CD4-positive, alpha-beta T cell treated with Interleukin-10 for 1 hour (primary cell): ENCODE measurements at places on chromosomes 12 and 14.
A peak's percentile ranks its signal among the peaks of the same experiment; 100 is the strongest.

DNA sequence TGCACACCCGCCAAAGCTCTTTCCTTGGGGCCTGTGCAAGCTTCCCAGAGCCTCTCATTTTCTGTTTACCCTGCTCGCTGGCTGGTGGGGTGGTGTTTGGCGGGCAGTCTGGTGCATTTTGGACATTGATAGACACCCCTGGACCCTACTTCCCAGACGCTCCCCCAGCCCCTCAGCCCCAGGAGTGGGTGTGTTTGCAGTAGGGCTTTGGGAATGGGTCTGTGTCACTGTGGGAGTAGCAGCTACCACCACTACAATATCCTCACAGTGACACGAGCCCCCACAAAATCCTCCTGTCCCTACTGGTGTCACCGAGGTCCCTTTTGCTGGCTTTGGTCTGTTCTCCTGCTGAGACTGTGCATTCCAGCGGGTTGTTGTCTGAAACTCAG, 371.3 kb downstream of the TMEM121 start:
- no peak for DNase-seq

DNA sequence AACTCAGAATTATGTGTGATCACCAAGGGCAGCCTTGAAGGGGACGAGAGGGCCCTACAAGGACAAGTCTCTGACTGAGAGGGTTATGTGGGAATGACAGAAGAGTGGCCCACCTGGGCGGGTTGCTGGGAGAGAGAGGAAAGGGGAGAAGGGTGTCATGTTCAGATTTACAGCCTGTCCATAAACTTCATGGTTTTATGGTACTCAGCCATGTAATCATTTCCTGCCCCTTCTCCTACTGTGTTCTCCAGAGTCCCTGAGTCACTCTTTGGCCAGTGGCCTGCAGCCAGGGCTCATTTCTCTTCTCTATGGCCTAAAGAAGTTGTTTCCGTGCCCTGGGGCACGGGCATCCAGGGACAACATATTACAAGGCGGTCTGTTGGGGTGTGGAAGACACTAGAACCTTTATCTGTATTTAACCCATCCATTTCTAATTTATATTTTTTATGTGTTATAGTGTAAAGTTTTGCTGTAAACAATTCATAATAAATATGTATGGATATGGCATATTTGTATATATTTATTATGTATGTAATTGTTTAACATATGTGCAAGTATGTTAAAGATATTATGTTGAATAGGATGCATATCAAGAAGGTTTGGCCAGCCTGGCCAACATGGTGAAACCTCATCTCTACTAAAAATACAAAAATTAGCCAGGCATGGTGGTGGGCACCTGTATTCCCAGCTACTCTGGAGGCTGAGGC, 26.9 kb downstream of the DDX47 start:
- no peak for DNase-seq

DNA sequence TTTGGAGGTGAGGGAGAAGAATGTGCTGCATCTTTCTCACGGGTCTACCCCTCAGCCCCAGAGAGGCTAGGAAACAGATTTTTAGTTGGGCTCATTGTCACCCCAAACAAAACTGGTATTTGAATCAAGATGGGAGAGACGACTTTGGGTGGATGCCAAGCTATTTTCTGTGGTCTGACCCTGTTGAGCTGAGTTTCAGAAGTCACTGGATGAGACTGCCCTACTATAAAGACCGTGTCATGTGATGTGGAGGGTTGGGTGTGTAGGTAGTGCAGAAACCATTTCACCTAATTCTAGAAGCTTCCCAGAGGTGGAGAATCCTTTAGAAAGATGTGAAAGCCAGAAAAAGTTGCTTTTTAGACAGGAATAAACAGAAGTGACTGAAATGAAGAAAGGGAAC, 60.2 kb downstream of the IFT43 start:
- DNase-seq = no peak

DNA sequence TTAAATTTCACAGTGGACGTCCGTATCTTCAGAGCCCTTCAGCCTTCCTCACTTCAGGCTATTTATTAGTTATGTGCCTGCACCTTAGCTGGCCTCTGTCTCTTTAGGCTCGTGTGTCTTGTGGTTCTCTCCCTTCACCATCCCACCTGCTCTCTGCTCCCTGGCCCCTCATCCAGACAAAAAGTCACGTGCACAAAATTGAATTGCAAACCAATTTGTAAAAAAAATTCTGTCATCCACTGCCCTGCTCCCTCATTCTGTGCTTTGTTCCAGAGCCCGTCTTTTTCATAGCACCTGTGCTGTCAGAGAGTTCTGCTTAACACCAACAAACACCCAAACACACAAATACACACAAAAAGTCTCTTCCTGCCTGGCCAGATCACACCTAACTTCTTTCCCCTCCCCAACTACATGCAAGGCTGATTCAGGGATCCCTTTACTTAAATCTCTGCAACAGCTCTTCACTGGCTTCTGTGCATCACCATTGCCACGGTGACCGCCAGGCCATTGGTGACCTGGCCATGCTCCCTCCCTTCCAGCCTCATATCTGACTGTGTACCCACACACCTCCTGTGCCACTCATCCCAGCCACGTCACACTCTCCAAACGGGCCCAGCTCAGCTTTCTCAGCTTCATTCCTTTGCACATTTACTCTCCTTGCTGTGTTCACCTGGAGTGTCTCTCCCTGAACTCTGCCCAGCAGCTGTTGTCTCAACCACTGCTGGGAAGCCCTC, 205.7 kb downstream of the TTC8 start:
- DNase-seq = no peak

DNA sequence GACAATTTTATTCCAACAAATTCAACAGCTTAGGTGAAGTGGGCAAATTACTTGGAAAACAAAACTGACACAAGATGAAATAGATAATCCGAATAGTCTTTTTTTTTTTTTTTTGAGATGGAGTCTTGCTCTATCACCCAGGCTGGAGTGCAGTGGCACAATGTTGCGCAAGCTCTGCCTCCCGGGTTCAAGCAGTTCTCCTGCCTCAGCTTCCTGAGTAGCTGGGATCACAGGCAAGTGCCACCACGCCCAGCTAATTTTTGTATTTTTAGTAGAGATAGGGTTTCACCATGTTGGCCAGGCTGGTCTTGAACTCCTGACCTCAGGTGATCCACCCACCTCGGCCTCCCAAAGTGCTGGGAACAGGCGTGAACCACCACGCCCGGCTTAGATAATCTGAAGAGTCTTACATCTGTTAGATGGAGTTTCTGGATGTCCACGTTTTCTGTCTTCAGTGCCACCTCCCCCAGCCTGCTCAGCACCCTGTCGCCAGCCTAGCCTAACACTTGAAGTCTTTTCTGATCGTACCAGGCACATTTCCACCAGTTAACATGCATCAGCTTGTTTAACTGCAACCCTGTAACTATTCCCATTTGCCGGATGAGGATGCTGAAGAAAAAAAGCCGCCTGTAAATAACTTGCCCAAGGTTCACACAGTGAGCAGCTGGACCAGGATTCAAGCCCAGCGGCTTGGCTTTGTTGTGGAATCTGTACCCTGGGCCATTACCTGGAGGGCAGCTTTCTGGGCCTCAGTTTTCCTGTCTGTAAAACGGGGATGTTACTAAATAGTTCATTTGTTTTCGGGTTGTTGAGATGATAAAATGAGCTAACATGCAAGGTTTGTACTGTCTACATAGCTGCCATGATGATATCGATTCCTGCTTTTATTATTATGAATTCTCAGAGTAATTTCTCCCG, 26.4 kb downstream of the FBRSL1 start:
- DNase-seq = no peak

GRCh38 chr14:92563765-92564285, 50.2 kb downstream of the RIN3 start:
- DNase-seq = no peak

GRCh38 chr14:42806909-42807315, 1200.2 kb downstream of the LRFN5 start:
- no peak for DNase-seq

DNA sequence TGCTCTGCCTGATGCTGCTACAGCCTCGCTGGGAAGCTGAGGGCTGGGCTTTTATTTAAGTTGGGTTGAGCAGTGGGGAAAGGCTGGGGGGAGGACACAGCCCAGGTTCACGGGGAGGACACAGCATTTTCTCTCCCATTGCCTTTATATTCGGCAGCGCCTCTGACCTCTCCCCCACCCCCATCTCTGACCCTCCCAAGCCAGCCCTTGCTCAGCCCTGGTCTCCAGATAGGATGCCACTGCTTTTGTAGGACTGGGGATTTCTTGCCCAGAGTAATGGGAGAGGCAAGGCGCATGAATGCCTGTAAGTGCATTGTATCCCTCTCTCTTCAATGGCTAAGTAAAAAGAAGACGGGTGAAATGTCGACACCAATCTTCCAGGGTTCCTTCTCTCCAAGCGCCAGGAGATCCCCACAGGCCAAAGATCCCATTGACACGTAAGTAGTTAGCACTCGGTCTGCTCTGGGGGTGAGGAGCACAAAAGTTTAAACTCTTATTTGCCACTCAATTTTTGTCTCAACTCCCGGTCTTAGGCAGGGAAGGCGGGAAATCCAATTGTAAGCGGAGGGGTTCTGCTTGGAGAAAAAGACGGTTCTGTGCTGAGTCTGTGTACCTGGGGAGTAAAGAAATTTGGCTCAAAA, 4.6 kb downstream of the HOXC4 start:
- DNase-seq = no peak

DNA sequence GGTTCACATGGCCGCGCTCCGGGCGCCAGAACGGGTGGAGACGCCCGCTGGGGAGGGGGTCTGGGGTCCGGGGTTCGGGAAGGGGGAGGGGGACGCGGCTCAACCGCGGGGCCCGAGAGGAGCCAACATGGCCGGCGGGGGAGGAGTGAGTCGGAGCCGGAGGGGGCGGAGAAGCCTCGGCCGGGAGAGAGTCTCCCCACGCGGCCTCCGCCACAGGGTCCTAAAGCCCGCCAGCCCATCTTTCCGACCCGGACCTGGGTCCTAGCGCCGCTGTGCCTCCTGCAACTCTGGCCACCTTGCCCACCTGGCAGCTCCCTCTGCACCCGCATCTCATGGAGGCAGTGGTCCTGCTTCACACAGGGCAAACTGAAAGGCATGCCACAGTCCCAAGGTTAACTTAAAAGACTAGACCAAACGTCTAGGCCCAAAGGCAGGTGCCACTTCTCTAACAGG, at the start of gene BAZ2A:
TSS of gene BAZ2A (minus strand) at position 147 of the 453 bp plus-strand sequence. CDS start 12,796 bp downstream, outside the sequence.
- peak; percentile 86 for DNase-seq

DNA sequence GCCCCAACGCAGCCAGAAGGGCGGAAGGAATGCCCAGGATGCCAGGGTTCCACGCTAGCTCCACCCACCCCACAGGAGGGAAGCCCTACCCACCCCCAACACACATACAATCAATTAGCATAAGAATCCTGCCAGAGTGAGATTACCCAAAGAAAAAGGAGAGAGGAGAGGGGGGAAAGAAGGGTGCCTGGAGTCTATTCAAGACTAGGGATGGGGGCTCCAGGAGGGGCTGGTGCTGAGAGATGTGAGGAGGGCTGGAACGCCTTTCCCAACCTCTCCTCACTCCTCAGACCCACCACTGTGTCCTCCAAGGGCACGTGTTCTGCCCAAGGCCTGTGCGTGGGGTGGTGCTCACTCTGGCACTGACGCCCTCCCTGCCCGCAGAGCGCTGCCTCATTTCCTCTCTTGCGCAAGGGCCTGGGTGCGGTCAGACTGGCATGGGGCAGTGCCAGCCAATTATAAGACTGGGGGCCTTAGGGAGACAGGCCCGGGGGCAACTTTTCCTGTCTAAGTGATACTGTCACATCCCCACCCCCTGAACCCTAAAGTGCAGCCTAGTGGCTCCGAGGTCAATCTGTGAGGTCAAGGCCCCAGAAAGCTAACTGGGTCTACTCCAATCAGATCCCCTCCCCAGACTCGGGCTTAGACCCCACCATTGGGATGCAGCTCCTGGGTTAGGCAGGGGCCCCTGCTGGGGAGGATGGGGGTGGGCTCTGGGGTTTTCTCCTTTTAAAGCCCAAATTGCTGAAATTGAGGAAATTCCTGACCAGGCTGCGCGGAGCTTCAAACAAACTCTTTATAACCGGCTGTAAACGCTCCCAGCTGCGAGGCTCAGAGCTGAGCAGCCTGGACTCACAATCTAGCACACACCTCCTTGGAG, 10.2 kb upstream of the ITGB7 start:
- DNase-seq = peak; percentile 53

DNA sequence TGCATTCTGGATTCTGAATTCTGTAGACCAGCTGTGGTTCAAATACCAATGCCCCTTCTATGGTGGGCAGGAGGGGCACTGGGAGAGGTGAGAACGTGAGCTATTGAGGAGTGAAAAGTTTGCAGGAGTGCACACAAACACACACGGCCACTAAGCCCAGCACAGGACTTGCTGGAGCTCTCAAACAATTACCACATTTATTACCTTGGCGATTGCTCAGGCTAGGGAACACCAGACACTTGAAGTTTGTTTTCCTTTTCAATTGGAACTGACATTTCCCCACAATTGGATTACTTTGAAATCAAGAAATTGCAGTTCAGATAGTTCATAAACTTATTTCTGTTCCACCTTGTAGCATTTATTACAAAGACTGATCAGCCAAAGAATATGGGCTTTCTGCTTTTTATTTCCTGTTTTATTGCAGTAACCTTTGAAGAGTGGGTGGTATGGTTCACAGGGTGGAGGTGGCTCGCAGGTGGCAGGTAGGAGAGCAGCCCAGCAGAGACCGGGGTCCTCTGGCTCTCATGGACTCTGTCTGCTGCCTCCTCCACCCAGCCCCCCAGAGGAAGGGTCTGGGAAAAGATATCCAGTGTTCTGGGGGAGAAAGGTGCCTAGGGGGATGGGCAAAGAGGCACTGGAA, 429.8 kb upstream of the CCDC196 start:
- DNase-seq = no peak

- DNase-seq = no peak
These were observed 103.1 kb downstream of the HELB start for GRCh38 chr12:66405395-66405794.

- DNase-seq = no peak
These were observed 274.9 kb upstream of the DIO3 start for GRCh38 chr14:101286271-101287018.

GRCh38 chr12:54398995-54399793, 14.7 kb upstream of the ZNF385A start:
- peak; percentile 90 for DNase-seq

DNA sequence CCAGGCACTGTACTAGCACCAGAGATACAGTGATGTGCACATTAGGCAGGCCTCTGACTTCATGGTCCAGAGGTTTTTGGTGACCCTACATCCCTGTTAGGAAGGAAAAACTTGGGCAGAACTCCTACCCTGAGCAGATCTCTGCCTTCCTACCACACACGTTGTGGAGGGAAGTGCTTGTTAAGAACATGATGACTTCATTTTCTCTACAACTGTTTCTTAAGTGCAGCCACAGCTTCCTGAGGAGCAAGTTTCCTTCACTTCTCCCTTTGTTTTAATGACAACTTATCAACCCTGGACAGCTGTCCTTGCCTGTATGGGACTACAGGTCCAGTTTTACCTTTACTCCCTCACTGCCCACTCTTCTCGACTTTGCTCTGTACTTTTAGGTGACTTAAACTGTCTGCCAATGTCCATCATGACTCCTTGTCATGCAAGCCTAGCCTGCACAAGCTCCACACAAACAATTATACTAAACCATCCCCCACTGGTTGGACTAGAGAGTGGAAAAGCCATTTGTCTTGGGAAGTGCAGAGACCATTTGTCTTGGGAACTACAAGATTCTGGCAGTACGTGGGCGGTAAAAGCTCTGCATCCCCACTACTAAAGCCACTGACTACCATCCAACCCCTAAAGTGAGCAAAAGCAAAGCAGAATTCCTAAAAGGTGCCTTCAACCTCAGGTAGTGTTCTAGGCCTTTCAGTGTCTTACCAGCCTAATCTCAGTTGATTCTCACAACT, 359.8 kb downstream of the EGLN3 start:
- DNase-seq = no peak

- DNase-seq = no peak
These were observed 234.4 kb upstream of the DAAM1 start for GRCh38 chr14:58954052-58954451.

- no peak for DNase-seq
These were observed 324 bp downstream of the POLE start for GRCh38 chr12:132686825-132687210.

GRCh38 chr12:56193025-56193578, 3.8 kb upstream of the SMARCC2 start:
- peak; percentile 86 for DNase-seq
